SHP77 (cell line): ENCODE measurements at places on chromosomes 16 and 17.

- DNase-seq, result no peak
Measured at GRCh38 chr16:12531937-12532336, 271.8 kb downstream of the CPPED1 start.

- no peak for DNase-seq
Measured at GRCh38 chr17:4124999-4125398, 17.8 kb downstream of the ZZEF1 start.

DNA sequence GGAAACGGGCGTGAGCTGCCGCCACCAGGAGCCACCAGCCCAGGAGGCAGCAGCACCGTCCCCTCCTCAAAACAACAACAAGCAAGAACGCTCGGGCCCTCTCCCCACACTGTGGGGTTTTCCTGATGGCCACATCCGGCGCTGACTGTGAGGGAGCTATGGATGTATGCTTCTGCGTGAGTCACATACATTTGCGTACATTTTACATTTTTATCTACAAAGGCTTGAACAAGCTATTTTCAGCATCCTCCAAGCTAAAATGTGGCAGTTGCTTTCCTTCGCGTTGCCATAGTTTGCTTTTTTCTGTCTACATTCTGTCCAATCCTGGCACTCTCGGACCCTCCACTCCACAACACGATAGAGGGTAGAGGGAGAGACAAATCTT, 2.0 kb upstream of the ABR start:
- DNase-seq, result no peak

GRCh38 chr17:79082311-79083190, 7.9 kb downstream of the ENGASE start:
- peak; percentile 57 for DNase-seq

DNA sequence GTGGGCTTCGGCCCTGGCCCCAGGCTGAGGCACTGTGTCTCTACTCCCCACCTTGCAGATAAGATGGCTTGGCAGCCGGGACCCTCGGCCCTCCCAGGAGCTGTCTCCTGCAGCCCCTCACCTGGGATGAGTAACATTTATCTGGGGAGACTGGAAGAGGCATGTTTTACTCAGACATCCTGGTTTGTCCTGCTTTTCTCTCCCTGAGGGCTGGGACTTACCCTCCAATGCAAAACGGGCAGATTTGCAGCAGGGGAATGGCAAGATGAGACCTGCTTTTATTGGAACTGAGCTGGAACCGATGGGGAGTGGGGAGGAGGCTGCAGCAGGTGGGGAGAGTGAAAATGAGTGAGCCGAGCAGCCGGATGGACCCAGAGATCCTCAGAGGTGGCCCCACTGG, 27.3 kb upstream of the UBE2G1 start:
- DNase-seq, result no peak

DNA sequence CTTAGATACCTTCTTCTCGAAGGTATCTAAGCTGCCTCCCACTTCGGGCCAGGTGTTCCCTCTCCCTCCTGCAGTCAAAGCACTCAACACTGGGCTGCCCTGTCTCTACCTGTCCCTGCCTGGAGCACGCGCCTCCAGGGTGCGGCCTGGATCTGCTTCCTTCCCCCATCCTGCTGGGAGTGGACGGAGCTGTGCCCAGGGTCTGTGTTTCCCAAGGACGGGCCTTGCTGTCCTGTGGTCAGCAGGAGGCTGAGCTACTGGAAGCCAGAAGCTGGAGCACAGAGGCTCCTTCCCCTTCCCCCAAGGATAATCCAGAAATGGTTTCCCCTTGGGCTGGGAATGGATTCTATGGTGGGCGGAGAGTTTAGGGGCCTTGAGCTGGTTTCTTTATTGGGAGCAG, 16.7 kb downstream of the LLGL2 start:
- no peak for DNase-seq

DNA sequence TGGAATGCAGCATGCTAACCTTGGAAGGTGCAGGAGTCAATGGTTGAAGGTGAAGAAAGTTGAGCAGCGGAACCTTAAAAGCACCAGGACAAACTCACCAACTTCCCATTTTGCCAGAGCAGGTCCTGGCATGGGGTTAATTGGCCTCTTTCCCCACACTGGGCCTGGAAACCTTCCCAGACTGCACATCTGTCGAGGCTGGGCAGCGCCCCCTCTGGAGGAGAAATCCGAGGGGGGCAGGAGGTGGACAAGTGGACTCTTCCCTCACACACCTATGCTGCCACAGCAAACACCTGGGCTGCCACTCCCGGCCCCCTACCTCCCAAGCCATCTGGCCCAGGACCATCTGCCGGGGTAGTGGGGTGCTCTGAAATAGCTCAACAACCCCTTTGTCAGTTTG, 232.4 kb downstream of the CBLN1 start:
- no peak for DNase-seq

- no peak for DNase-seq
Measured at GRCh38 chr16:77869997-77870813, 81.8 kb downstream of the VAT1L start.

- DNase-seq, result no peak
Measured at GRCh38 chr17:57092779-57093178, 7.7 kb downstream of the AKAP1 start.

DNA sequence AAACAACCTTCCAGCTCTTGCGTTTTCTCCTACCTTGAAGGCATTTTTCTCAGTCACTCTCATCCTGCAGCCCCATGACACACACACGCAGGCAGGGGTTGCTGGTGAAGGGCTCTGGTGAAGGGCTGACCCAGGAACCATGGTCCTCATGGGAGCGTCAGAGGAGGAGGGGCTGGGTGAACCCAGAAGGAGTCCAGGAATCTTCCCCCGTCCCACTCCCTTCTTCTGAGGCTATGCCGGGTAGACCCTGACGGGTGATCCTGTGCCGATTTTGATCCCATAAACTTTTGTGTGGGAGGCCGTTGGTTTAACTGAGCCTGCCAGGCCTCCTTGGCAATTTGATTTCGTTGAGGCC, 278.4 kb upstream of the FOXF1 start:
- DNase-seq, result no peak

DNA sequence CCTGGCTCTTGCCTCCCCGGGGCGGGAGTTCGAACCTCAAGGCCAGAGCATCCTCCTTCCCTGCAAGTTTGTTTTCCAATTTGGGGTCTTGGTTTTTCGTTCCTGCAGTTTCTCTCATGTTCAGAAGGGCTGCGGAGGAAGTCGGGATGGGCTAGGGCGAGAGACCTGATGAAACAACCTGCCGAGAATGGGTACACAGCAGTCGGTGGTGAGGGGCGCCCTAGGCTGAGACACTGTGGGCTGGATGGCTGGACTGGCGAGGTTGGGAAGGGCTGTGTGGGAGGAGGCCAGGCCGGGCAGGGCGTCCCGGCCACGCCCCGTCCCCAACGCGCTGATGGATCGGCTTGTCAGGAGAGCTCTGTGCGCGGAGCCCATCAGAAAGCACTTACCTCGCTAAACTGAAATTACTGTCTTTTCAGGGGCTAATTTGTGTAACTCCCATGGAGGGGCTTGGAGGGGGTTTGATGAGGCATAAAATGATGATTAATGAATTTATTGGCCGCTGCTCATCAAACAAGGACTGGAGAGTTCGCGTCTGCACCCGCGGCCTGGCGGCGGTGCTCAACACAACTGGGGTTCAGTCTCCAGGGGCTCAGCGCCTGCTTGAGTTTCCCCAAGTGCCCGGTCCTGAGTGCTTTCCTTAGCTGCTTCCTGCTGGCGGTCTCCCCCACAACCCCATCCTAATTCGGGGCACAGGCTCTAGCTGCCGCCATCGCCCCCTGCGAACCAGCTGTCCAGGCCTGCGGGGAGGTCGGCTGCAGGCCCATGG, 9.0 kb downstream of the IRX5 start:
- DNase-seq, result no peak

DNA sequence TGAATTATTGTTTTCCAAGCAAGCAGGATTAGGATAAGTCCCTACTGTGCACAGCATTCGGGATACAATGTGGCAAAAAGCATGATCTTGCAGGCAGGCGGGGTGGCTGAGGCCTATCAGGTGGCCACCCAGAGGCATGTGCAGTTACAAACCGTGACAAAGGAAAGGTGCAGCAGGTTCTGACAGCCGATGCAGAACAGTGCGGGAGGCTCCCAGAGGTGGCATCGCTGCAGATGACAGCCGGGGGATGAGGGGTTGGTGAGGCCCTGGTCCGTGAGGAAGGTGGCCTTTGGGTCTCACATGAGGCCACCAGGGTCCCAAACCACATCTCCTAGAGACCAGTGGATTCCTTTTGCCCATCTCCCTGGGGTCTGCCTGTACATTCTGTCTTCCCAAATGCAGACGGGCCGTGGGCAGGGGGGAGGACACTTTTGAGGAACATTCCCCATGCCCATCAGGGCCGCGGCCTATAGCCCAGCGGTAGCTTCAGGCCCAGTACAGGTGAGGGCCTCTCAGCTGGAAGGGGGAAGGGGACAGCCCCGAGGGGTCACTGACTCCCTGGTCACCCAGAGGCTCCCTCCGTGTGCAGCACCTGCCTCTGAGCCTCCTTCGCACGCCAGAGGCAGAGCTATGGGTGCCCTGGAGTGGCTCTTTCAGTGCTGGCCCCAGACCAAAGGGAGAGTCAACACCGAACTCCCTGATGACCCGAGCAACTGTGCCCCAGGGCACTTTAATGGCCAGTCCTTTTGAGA, 85.1 kb downstream of the SOCS1 start:
- no peak for DNase-seq

DNA sequence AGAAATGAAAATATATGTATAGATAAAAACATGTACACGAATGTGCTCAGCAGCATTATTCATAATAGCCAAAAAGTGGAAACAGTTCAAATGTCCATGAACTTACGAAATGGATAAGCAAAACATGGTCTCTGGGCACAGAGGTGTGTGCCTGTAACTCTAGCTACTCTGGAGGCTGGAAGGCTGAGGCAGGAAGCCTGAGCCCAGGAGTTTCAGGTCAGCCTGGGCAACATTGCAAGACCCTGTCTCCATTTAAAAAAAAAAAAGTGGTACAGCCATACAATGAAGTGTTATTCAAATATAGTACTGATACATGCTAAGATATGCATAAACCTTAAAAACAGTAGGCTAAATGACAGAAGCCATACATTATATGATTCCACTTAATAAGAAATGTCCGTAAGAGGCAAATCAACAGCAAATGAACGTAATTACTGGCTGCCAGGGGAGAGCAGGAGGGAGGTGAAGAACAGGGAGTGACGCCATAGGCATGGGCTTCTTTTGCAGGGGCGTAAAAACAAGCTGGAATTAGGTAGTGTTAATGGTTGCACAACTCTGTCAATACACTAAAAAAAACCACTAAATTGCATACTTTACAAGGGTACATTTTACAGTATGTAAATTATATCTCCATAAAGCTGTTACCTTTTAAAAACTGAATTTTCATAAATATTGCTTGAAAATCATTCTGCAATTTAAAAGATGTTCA, 87.2 kb upstream of the PLEKHM1 start:
- DNase-seq, result no peak

- no peak for DNase-seq
Measured at GRCh38 chr17:50101346-50102163, 6.4 kb downstream of the PDK2 start.

- no peak for DNase-seq
Measured at GRCh38 chr16:23868136-23868535, 32.4 kb downstream of the PRKCB start.

DNA sequence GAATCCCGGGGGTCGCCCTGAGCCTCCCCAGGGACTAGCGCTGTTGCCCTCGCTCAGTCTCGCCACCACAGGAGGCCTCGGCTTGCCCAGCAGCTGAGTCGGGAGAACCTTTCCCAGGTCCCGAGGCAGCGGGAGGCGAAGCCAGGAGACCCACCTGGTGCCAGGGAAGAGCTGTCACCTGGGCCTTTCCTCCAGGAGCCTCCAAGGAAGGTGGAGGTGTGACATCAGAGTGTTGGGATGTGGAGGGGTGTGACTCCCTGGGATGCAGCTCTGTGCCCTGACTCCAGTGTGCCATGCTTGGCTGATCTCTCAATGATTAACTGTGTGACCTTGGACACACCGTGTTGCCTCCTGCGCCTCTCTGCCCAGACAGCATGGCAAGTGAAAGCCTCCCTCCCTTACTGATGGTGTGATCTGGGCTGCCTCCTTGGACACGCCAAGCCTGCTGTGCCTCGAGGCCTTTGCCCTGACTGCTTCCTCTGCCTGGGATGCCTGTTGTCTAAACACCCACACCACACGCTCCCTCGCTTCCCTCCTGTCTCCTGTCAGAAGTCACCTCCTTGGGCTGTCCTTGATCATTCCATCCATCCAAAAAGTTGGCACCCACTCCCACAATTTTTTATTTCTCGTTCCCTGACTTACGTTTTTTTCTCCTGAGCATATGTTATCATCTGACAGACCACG, 88.0 kb downstream of the CMIP start:
- no peak for DNase-seq

GRCh38 chr16:2008009-2008526, 1.6 kb downstream of the ZNF598 start:
- DNase-seq, result no peak

DNA sequence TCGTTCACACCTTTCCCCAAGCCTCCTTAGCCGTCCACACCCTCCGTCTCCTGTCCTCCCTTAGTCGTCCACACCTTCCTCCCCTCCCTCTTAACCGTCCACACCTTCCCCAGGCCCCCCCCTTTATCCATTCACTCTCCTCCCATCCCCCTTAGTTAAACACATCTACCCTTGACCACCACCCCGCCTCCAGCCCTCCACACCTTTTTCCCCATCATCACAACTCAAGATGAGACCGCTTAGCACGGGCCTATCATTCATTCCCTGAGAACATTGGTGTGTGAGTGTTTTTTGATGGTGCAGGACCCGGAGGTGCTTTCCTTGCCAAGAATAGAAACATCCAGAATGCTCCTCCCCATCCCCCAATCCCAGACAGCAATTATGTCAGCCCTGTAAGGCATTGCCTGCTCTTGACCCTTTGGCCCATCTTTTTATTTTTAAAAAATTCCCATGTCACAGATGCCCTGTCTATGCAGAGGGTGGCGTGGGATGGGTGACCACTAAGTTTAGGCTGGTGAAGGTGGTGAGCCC, 1.4 kb downstream of the TENT4B start:
- no peak for DNase-seq

- DNase-seq, result no peak
Measured at GRCh38 chr16:46811682-46812081, 19.3 kb downstream of the C16orf87 start.

GRCh38 chr17:79085921-79086551, 11.4 kb downstream of the ENGASE start:
- DNase-seq, result no peak

DNA sequence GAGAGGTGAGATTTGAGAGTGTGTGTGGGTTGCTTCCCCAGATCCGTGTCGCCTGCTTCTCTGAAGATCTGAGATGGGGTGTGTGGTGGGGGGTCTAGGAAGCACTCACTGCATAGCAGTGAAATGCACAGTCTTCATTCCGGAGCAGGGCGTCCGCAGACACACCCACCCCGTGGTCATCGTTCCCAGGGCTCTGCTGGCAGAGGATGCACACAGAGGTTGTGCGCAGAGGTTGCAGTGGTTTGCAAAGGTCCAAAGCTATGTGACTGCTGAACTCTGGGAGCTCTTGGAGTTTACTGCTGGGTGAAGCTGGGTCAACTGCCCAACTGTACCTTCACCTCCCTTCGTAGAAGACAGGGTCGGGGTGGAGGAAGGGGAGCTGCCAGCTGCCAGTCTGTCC, 135.3 kb downstream of the SNX29 start:
- DNase-seq, result no peak
